ENCODE measurements at places on chromosomes 16 and 17. TPM values are rescaled to one million over a fixed set of nuclear protein-coding genes. Genes with fewer than 3 reads are reported as not detected.

Gene SMYD4
- 14.7 TPM for total RNA-seq

Gene CDH3
- total RNA-seq = not detected

Gene IL34
- not detected for total RNA-seq

Gene PGS1
- 25.4 TPM for total RNA-seq

Gene LAT
- total RNA-seq = 10.0 TPM

Gene ACTG1
- 1,673 TPM for total RNA-seq

Gene CSH2
- not detected for total RNA-seq

Gene KRT13
- not detected for total RNA-seq
